ENCODE measurements at places on chromosomes 5 and 9.

DNA sequence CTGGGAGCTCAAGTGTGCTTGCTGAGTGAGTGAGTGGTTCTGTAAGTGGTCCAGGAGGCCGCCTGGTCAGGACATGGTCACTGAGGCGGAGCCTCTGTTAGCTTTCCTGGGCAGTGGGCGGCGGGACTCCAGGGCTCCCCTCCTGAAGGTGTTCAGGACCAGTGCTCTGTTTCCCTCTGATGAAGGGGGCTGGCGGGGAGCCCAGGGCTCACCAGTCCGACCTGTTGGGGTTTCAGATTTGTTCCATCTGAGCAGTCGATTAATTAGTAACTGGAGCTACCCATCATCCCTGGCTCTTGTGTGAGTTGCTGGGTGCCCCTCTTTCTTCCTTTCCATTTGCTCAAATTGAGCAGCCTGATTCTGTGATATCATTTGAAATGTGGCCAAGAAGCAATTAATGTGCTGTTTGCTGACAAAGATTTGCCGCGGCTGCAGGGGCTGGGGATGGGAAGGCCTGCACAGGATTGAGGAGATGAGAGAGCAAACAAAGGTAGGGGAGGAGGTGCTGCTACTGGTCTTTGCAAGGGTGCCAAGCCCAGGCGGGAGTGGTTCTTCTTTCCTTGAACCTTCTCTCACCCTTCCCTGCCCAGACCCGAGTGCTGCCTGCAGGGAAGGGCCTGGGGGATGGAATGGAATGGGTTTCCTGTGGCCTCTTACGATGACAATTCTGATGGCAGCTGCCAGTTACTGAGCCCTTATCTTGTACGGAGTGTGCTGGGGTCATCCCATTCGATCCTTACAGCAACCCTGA, 92.8 kb upstream of the PITX1 start:
- no peak for DNase-seq

GRCh38 chr5:154461531-154461930, 15.7 kb downstream of the SAP30L start:
- no peak for DNase-seq

DNA sequence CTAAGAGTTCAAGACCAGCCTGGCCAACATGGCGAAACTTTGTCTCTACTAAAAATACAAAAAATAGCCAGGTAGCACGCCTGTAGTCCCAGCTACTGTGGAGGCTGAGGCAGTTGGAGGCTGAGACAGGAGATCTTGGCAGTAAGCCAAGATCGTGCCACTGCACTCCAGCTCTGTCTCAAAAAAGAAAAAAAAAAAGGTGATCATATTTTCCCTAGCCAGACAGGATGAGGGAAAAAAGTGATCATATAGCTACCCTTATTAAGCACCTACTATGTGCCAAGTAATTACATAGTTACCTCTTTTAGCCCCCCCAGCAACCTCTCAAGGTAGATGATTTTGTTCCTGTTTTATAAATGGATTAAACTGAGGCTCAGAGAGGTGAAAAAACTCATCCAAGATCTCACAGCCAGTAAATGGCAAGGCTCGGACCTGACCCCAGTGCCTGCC, 18.1 kb upstream of the RPL26L1 start:
- no peak for DNase-seq

DNA sequence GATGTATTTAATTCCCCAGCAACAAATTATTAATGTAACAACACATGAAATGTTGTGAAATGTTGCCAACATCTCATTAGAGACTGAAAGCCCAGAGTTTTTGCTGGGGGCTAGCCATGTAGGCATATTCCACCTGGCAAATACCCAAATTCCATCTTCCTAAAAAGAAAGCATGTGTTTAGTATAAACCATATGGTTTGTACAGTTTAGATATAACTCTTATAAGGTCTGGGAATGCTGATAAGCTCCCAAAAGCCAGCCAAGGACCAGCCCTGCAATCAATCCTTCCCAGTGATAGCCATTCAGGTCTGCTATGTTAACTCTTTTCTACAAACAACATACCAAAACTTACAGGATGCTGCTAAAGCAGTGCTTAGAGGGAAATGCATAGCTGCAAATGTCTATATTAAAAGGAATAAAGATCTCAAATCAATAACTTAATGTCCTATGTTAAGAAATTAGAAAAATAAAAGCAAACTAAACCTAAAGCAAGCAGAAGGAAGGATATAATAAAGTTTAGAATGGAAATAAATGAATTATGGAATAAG, 158.9 kb downstream of the AUH start:
- DNase-seq, result no peak

DNA sequence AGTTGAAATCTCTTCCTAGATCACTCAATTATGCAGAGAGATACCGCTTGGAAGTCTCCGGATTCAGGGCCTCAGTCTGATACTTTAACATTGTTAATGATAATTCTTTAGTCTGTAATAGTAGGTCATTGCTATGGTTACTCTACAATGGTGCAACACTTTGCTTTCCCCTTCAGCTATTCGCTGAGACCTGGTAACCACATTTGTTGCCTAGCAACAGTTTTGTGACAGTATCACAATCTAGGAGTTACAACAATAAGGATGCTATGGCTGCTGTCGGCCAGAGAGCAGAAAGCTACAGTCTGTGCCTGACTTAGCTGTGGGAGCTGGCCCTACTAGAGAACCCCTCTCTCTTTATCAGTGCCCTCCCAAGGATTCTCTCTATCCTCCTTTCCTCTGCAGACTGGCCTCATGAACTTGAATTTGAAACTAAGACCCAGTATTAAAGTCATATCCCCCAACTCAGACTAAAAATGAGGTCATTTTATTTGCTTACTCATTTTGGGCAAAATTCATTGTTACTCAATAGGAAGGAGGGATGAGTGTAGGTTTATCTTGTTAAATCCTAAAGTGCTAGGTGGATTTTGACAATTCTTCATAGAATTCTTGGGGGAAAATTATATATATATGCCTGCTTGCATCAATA, 39.3 kb downstream of the NR2F1 start:
- no peak for DNase-seq

GRCh38 chr5:30100929-30101328, 1092.6 kb upstream of the CDH6 start:
- no peak for DNase-seq

GRCh38 chr5:140347360-140347759, 957 bp upstream of the HBEGF start:
- no peak for DNase-seq

DNA sequence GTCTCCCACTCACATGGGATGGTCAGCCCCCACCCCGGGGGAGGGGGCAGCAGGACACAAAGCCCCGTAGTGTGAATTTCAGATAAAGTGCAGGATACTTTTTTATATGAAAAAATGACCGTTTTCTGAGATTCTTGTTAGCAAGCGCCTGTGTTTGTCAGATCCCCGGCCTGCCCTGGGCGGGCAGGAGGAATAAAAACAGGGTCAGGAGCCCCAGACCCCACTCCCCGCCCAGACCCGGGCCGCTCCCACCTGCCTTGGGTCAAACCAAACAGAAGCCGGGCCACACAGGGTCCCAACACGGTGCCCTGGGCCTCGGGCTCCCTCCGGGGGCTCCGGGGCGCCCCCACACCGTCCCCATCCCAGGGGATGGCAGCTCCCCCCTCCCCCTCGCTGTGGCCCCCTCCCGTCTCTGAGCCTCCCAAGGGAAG, 13.5 kb upstream of the NRARP start:
- DNase-seq, result no peak

- DNase-seq, result peak; percentile 87
Observed at GRCh38 chr5:178777520-178777919, 47.1 kb upstream of the ZNF354A start.

- no peak for DNase-seq
Observed at GRCh38 chr5:375921-376798, 54.6 kb downstream of the AHRR start.

GRCh38 chr9:88567870-88568269, 32.9 kb downstream of the NXNL2 start:
- no peak for DNase-seq

DNA sequence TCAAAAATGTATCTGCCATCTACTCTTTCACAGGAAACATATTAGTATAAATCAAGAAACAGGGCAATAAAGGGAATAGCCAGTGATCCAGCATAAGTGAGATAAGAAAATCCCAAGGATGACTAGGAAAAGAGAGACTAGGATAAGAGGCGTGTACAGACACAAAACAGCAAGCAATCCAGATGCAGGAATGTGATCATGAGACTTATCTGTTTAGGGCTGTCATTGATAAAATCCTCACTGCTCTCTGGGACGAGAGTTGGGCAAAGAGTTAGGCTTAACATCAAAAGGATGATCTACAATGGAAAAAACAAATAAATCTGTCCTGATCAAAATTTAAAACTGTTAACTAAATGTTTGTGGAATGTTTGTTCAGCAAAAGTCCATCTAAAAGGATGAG, 1156.8 kb upstream of the C9orf72 start:
- DNase-seq, result no peak

GRCh38 chr5:137563301-137563645, 64.1 kb upstream of the SPOCK1 start:
- no peak for DNase-seq

DNA sequence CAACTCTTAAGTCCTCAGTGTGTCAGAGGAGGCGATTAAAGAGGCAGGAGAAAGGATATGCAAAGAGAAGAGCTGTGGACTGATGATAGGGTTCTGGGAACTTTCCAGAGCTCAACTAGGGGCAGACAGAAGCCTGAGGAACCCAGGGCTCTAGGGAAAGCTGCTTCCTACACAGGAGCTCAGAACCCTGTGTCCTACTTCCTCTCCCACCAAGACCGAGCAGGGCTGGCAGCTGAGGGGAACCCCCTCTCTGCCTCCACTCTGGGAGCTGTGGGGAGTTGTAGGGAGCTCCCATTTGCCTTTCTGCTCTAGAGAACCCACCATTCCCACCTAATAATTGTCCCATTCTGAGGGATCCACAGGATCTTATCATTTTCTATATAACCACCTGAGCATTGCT, 674.3 kb downstream of the ACTL7B start:
- DNase-seq, result peak; percentile 65

GRCh38 chr9:29556746-29557145, 1983.5 kb upstream of the C9orf72 start:
- DNase-seq, result no peak

DNA sequence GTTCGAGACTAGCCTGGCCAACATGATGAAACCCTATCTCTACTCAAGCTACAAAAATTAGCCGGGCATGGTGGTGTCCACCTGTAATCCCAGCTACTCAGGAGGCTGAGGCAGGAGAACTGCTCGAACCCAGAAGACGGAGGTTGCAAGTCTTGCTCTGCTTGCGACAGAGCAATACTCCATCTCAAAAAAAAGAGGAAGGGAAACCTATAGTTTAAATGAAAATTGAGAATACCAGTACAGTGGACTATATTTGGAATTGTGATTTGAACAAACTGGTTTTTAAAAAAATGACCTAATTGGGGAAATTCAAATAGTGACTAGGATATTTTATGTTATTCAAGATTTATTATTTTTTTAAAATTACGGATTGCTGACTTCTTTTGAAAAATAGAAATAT, 33.2 kb downstream of the DIAPH1 start:
- DNase-seq, result no peak

DNA sequence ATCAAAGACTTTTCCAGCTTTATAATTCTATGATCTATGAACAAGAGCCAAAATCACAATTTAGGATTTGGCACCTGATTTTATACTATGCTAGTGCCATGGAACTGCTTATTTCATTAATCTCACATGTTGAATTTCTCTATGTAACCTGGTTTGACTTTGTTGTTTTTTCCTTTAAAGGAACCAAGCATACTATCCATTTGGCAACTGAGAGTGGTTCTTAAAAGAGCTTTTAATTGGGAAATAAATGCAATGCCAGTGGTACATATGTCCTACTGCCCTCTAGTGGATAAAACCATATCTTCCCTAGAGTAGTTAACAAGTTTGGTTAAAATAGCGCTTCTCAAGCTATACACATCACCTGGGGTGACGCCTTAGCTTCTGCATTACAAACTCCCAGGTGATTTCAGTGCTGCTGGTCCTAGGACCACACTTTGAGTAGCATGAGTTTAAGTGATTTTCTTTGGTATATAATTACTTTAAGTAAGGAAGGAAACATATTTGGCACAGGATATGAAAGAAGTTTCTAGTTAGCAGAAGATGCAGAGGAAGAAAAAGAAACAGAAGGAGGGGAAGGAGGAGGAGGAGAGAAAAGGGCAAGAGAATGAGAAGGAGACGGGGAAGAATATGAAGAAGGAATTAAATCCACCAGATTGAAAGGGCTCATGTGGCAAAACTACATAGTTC, 56.8 kb downstream of the FGF10 start:
- DNase-seq, result peak; percentile 13

GRCh38 chr5:73314395-73315257, 134.0 kb downstream of the FOXD1 start:
- no peak for DNase-seq

- DNase-seq, result no peak
Observed at GRCh38 chr5:12332480-12332879, 428.2 kb upstream of the CTNND2 start.

GRCh38 chr5:73623901-73624404, 2.0 kb upstream of the ARHGEF28 start:
- DNase-seq, result no peak

GRCh38 chr9:126638571-126639132, 24.9 kb downstream of the LMX1B start:
- no peak for DNase-seq

All from inflammatory macrophage (primary cell).